Hepatocyte (in vitro differentiated cells): ENCODE measurements at places on chromosomes 12 and 14. TPM values are rescaled to one million over a fixed set of nuclear protein-coding genes. Genes with fewer than 3 reads are reported as not detected.
A peak's percentile ranks its signal among the peaks of the same experiment; 100 is the strongest.

The RGS6 gene
- total RNA-seq, result 0.87 and 1.7 TPM in 2 replicates

GRCh38 chr12:101074940-101075680, 134.9 kb downstream of the SLC5A8 start:
- no peak overlapping the region for H3K27ac ChIP-seq
- DNase-seq, result no peak
- no peaks in the 10 kb centered on the region for H3K4me1 ChIP-seq
- no peak overlapping the region for H3K4me3 ChIP-seq
- H3K36me3 ChIP-seq, result no peaks in the 10 kb centered on the region
- H3K27me3 ChIP-seq, result no peaks in the 10 kb centered on the region

GRCh38 chr14:73936548-73936947, 13.3 kb downstream of the FAM161B start:
- H3K4me3 ChIP-seq, result no peak overlapping the region
- H3K27ac ChIP-seq, result no peak overlapping the region
- no peaks in the 10 kb centered on the region for H3K36me3 ChIP-seq
- no peaks in the 10 kb centered on the region for H3K27me3 ChIP-seq
- H3K4me1 ChIP-seq, result no peaks in the 10 kb centered on the region

- H3K27me3 ChIP-seq, result no peaks in the 10 kb centered on the region
- no peak overlapping the region for H3K4me3 ChIP-seq
- peaks cover 72% of the 10 kb centered on the region for H3K4me1 ChIP-seq
- H3K36me3 ChIP-seq, result no peaks in the 10 kb centered on the region
These were observed 22.8 kb downstream of the TPCN1 start for GRCh38 chr12:113244047-113244460.

- DNase-seq, result no peak
- H3K4me3 ChIP-seq, result no peak overlapping the region
- peak overlapping the region; percentile 65 for H3K27ac ChIP-seq
- peaks cover 4% of the 10 kb centered on the region for H3K4me1 ChIP-seq
- H3K27me3 ChIP-seq, result no peaks in the 10 kb centered on the region
- H3K36me3 ChIP-seq, result no peaks in the 10 kb centered on the region
These were observed 104.0 kb upstream of the FRMD6 start for GRCh38 chr14:51547701-51548100.

DNA sequence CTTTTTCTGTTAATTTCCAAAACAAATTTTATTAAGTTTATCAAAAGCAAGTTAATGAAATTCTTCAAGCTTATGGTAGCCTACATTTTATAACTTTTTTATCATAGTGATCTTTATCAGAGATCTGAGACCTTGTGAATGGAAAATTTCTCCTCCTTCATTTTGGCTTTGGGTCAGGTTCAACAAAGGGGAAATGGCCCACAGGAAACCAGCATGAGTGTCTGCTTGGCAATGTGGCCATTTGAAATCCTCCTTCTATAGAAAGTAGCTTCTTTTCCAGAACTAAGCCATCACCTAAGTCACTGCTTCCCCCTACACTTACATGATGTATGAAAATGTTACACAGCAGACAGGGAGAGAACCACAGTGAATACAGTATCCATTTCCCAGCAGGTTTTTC, 1.6 kb downstream of the RHOJ start:
- no peak overlapping the region for H3K27ac ChIP-seq
- no peak for DNase-seq
- peaks cover 6% of the 10 kb centered on the region for H3K4me1 ChIP-seq
- no peaks in the 10 kb centered on the region for H3K27me3 ChIP-seq
- H3K36me3 ChIP-seq, result no peaks in the 10 kb centered on the region

DNA sequence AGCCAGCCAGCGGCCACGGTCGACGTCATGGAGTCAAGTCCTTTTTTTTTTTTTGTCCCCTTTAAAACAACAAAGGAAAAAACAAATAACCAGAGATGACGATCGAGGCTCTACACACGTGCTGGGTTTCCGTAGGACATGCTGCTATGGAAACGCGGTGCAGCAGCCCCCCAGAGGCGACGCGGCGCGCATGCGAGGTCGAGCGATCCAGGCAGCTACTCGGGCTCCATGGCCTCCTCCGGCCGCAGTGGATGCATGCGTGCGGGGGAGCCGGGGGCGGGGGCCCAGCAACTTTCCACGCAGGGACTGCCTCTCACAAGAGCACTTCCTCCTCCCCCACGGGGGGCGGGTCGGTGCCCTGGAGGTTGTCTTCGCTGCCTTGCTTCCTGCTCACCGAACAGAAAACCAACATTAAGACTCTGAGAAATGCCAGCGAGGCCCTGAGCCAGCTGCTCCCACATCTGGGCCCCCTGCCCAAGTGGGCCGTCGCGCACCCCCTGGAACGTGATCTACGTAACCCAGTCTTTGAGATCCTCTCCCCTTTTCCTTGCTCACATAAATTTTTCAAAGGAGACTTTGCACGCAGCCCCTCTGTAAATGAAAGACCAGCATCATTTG, 30.7 kb downstream of the P2RX4 start:
- DNase-seq, result no peak
- no peak overlapping the region for H3K4me3 ChIP-seq
- no peaks in the 10 kb centered on the region for H3K27me3 ChIP-seq
- H3K27ac ChIP-seq, result peak overlapping the region; percentile 31
- H3K36me3 ChIP-seq, result no peaks in the 10 kb centered on the region

DNA sequence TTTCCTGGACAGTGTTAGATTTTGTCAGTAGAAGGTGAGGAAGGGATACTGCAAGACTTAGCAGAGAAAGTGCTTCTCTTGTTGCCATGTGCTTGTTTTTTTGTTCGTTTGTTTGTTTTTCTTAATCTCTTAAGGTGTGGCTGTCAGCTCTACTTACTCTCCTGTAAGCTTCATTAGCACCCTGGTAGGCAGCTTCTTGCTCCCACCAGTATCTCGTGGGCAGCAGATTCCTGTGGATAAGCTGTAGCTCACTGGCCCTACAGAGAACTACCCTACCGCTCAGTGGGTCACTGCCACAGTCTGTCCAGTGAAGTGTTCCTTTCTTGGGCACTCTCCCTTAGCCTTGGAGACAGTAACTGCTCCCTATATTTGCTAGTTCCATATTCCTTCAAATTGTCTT, 30.1 kb downstream of the VRK1 start:
- no peaks in the 10 kb centered on the region for H3K36me3 ChIP-seq
- no peaks in the 10 kb centered on the region for H3K27me3 ChIP-seq
- H3K4me1 ChIP-seq, result no peaks in the 10 kb centered on the region
- DNase-seq, result no peak
- no peak overlapping the region for H3K4me3 ChIP-seq
- no peak overlapping the region for H3K27ac ChIP-seq

- no peaks in the 10 kb centered on the region for H3K36me3 ChIP-seq
- no peak overlapping the region for H3K4me3 ChIP-seq
- DNase-seq, result no peak
- no peaks in the 10 kb centered on the region for H3K4me1 ChIP-seq
- no peaks in the 10 kb centered on the region for H3K27me3 ChIP-seq
These were observed 1106.8 kb downstream of the AACS start for GRCh38 chr12:126171937-126172559.

The TAS2R8 gene
- total RNA-seq, result not detected in 2 replicates

GRCh38 chr12:49527361-49528130, 11.3 kb upstream of the KCNH3 start:
- no peaks in the 10 kb centered on the region for H3K4me1 ChIP-seq
- no peak overlapping the region for H3K4me3 ChIP-seq
- no peaks in the 10 kb centered on the region for H3K36me3 ChIP-seq
- H3K27me3 ChIP-seq, result no peaks in the 10 kb centered on the region
- no peak for DNase-seq
- no peak overlapping the region for H3K27ac ChIP-seq

The GPRC5A gene
- total RNA-seq, result 49.8 and 60.2 TPM in 2 replicates

DNA sequence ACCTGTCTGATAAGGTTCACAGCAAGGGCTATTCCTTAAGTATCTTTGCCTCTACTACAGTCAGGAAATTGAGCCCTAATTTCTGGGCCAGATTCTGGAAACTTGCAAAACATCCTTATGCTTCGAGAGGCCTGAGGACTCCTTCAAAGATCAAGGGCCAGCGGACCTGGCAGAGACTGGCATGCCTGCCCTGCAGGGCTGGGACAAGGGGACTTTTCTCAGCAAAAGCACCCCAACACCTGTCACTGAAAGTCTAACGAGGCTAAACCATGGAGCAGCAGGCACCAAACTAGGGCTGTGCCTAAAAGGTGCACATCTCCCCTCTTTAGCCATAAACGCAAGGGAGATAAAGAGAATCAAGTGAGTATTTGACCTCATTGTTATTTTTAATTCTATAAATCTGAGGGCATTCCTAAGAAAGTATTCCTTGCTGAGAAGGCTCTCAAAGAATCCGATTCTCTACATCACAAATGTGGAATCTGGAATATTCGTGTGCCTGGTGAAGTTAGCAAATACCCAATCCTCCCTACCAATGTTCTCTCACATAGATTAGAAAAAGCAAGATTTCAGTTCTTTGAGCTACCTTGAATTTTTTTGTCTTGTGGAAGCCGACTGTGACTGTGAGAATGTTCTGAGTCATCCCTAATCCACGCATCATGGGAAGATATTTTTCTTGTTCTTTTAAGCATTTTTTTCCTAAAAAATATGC, 328.2 kb upstream of the NOVA1 start:
- H3K36me3 ChIP-seq, result no peaks in the 10 kb centered on the region
- no peaks in the 10 kb centered on the region for H3K27me3 ChIP-seq
- no peaks in the 10 kb centered on the region for H3K4me1 ChIP-seq
- no peak for DNase-seq
- H3K27ac ChIP-seq, result no peak overlapping the region

- no peak overlapping the region for H3K4me3 ChIP-seq
- no peaks in the 10 kb centered on the region for H3K27me3 ChIP-seq
- no peak overlapping the region for H3K27ac ChIP-seq
These were observed 69.2 kb upstream of the ETV6 start for GRCh38 chr12:11580125-11580751.

The RND1 gene
- 25.8 and 39.1 TPM in 2 replicates for total RNA-seq

GRCh38 chr14:87233806-87234384, 759.1 kb downstream of the GALC start:
- DNase-seq, result no peak
- H3K4me3 ChIP-seq, result no peak overlapping the region
- H3K36me3 ChIP-seq, result no peaks in the 10 kb centered on the region
- H3K4me1 ChIP-seq, result no peaks in the 10 kb centered on the region
- H3K27me3 ChIP-seq, result no peaks in the 10 kb centered on the region

The CMTM5 gene
- not detected in 2 replicates for total RNA-seq

- H3K36me3 ChIP-seq, result no peaks in the 10 kb centered on the region
- peak overlapping the region; percentile 65 for H3K27ac ChIP-seq
- no peaks in the 10 kb centered on the region for H3K27me3 ChIP-seq
These were observed 74.5 kb downstream of the KCNK10 start for GRCh38 chr14:88248606-88249005.

- H3K4me3 ChIP-seq, result no peak overlapping the region
- no peaks in the 10 kb centered on the region for H3K27me3 ChIP-seq
- H3K4me1 ChIP-seq, result no peaks in the 10 kb centered on the region
- DNase-seq, result no peak
These were observed 21.4 kb downstream of the PACS2 start for GRCh38 chr14:105335735-105336476.

The IL23A gene
- total RNA-seq, result 2.0 and 2.3 TPM in 2 replicates

The GLS2 gene
- 6.1 and 6.4 TPM in 2 replicates for total RNA-seq

DNA sequence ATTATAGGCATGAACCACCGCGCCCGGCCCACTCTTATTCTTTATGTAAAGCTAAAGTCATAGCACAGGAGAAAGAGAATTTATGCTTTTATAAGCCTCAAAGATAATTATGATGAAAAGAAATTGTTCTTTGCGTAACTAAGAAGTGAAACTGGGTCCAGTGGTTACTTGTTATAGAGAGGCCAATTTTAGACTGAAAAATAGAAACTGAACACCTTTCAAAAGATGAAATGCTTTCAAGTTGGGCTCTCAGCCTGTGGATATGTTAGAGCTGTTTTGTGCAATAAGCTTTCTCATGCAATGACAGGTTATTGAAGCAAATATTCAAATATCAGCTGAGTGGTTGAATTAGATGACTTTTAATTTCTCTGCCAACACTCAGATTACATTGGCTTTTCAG, 7.9 kb downstream of the TMEM253 start:
- H3K4me3 ChIP-seq, result no peak overlapping the region
- H3K4me1 ChIP-seq, result peaks cover 21% of the 10 kb centered on the region
- no peak overlapping the region for H3K27ac ChIP-seq
- H3K27me3 ChIP-seq, result no peaks in the 10 kb centered on the region
- no peaks in the 10 kb centered on the region for H3K36me3 ChIP-seq

The KRT74 gene
- not detected in 2 replicates for total RNA-seq

DNA sequence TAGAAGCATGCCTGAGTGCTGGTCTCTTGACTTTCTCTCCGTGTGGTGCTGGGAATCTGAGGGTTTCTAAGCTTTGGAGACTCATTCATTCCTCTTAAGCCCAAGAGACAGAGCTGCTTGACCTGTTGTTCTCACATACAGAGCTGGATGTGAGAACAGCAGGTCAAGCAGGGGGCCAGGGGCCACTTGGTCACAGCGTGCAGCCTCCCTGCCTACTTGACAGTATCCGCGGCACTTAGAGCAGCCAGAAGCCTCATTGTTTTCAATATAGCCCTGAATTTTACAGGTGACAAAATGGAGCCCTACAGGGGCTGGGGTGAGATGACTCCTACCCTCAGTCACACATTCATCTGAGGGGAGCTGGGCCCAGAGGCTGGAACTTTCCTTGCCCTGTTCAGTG, 88.9 kb downstream of the ESRRB start:
- H3K27ac ChIP-seq, result no peak overlapping the region
- H3K27me3 ChIP-seq, result no peaks in the 10 kb centered on the region
- H3K4me3 ChIP-seq, result no peak overlapping the region
- H3K4me1 ChIP-seq, result peaks cover 3% of the 10 kb centered on the region
- DNase-seq, result no peak

DNA sequence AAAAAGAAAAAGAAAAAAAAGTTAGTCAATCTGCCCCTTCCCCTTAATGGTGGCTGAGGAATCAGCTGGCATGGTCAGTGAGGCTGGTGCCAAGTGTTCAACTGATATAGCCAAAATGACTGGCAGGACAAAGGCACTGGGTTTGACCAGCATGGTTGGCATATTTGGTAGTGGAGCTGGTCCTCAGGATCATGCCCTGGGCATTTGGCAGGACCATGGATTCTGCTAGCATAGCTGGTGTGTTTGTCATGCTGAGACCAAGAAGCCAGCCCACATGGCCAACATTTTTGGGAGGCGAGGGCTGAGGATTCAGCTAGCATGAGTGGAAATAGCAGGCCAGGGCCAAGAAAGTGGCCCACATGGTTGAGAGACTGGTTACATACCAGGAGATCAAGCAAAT, 136.5 kb downstream of the FBXL14 start:
- DNase-seq, result no peak
- H3K27me3 ChIP-seq, result no peaks in the 10 kb centered on the region
- H3K4me3 ChIP-seq, result no peak overlapping the region
- H3K36me3 ChIP-seq, result no peaks in the 10 kb centered on the region
- H3K4me1 ChIP-seq, result no peaks in the 10 kb centered on the region
- no peak overlapping the region for H3K27ac ChIP-seq

GRCh38 chr12:16063726-16064125, 152.6 kb downstream of the DERA start:
- no peaks in the 10 kb centered on the region for H3K36me3 ChIP-seq
- DNase-seq, result no peak
- H3K27me3 ChIP-seq, result no peaks in the 10 kb centered on the region
- H3K4me3 ChIP-seq, result no peak overlapping the region
- H3K4me1 ChIP-seq, result no peaks in the 10 kb centered on the region
- H3K27ac ChIP-seq, result no peak overlapping the region

The TEX52 gene
- total RNA-seq, result not detected in 2 replicates
